ENCODE measurements at places on chromosomes 2 and 18.
A peak's percentile ranks its signal among the peaks of the same experiment; 100 is the strongest.

DNA sequence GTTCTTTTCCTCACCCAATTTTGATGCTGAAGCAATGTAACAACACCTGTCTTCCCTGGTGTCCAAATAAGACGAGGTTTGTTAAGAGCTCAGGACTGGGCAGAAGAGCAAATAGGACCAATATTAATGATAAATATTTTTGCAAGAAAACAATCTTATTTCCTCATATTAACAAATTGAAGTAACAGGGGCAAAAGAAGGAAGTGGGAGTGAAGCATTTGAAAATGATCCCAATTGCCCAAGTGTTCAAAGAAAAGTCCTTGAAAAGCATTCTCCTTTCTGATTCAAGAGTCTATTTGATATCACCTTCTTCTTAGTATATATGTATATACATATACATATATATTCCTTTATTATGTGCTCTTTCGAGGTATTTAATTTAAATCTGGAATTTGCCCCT lies 418.8 kb downstream of the ARHGAP15 start:
- no peak for DNase-seq

- DNase-seq, result no peak
Observed at GRCh38 chr2:149731079-149731478, 143.5 kb upstream of the MMADHC start.

- no peak for DNase-seq
Observed at GRCh38 chr18:78722929-78723710, 256.5 kb upstream of the SALL3 start.

DNA sequence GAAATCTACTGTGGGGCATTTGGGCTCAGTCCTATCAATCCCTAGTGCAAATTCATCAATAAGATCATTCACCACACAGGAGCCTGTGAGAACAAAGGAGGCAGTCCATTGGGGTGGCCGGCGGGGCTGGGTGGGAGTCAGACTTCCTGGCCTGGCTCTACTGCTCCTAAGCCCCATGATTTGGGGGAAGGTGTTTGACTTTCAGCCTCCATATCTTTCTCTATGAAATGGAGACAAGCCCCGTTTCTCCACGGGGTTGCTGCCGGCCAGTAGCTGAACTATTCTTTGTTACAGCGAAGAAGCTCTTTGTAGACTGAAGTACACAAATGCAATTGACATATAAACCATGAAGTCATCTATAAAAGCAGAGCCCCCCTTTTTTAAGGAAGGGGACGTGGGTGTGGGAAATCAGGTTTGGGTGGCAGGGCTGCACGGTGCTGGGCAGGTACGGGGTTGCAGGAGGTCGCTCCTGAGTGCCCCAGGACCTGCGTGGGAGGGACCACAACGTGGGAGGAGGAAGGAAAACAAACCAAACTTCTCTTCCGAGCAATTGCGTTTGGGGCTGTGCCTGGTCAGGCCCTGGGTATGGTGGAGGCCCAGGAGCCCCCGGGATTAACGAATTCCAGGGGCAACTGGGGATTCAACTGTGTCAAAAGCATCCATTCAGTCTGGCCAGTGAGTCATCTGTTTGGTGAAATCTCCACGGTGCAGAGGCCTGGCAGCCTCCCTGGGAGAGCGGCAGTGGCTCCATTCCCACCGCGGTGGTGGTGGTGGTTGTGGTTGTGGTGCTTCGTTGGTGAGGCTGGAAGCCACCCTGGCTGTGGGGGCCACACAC lies 18.2 kb downstream of the FBLN7 start:
- peak; percentile 24 for DNase-seq

DNA sequence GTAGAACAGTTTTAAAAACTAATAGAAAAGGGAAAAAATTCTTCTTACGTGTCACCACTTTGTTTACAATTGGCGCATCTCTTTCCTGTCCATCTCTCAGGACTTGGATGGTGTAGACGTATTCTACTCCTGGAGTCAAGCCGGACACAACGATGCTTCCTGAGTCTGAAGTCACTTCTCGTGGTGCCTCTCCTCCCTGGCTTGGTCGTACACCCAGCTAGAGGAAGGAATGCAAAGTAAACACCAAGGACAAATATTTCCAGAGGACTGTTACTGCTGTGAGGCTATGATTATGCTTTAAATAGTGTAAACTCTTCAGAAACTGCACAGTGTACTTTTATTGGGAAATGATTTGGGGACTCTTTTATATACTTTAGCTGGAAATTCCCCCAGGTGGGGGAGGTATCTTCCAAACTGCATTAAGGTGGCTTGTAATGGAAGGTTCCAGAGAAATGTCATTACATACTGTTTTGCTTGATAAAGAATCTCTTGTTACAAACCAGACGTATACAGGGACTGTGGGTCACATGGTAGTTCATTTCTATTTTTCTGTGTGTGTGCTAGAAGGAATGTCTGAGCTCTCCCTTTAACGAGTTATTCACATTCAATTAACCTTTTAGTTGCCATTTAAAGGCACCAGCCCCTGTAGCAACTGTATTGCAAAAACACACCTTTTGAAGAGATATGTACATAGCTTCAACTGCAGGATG lies 38.1 kb downstream of the FN1 start:
- DNase-seq, result no peak

DNA sequence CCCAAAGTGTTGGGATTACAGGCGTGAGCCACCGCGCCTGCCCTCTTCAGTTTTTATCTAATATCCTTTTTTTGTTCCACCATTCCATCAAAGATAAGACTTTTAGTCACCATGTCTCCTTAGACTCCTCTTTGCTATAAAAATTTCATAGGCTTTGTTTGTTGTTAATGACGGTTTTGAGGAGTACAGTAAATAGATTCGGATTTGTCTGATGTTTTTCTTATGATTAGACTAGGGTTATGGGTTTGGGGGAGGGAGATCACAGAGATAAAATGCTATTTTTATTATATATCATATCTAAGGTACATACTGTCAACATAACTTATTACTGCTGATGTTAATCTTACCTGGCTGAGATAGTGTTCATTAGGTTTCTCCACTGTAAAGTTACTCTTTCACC lies 6.2 kb downstream of the IL36B start:
- DNase-seq, result no peak

DNA sequence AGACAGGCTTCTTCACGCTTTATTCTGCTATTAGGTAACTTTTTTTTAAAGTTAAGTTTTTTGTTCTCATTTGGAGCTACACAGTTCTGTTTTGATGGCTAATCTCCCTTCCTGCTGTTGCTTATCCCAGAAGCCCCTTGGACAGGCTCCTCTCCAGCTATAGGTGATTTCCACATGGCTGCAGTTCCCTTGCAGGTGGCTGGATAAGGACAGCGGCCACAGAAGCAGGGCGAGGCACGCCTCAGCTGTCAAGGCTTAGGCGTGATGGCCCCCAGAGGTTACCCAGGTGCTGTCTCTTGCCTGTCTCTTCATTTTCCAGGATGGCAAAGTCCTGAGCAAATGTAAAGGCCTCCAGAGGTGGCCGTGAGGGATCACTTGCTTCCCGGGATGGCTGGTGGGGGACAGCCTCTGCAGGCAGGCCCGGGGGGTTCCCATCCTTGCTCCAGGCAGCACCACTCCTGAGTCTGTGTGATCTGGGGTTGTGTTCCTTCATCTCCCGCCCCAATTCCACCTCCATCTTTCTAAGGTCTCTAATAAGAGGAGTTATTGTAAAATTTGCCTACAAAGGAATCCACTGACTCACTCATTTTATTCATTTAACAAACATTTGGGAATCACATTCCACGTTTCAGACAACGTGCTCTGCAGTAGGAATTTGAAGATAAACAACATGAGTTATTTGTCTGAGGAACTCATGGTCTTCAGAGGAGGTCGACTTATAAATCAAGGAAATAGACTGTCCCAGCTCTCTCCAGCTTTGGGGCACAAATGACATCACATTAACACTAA lies 53.4 kb downstream of the NAPG start:
- DNase-seq, result no peak

GRCh38 chr2:133985563-133985962 lies 268.3 kb upstream of the MGAT5 start:
- no peak for DNase-seq

DNA sequence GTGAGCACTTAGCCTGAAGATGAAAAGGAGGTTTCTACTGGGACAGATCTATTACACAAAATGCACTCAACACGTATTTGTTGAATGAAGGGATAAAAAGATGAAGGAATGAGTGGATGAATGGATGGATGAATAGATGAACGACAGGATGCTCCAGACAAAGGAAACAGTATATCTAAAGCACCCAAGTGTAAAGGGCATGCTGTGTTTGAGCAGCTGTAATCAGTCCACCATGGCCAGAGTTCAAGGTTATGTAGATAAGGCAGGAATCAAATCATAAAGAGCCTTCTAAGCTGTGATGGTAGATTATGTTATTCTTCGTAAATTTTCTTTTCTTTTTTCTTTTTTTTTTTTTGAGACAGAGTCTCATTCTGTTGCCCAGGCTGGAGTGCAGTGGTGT lies 213.8 kb upstream of the FBXO11 start:
- no peak for DNase-seq

- DNase-seq, result no peak
Observed at GRCh38 chr18:53756610-53756972, 467.9 kb downstream of the MBD2 start.

- DNase-seq, result no peak
Observed at GRCh38 chr2:26581266-26581990, 59.7 kb downstream of the CIB4 start.

GRCh38 chr2:165281387-165281786 lies 42.2 kb downstream of the SCN2A start:
- DNase-seq, result no peak

GRCh38 chr2:61620244-61621159 lies 82.3 kb upstream of the XPO1 start:
- DNase-seq, result no peak

DNA sequence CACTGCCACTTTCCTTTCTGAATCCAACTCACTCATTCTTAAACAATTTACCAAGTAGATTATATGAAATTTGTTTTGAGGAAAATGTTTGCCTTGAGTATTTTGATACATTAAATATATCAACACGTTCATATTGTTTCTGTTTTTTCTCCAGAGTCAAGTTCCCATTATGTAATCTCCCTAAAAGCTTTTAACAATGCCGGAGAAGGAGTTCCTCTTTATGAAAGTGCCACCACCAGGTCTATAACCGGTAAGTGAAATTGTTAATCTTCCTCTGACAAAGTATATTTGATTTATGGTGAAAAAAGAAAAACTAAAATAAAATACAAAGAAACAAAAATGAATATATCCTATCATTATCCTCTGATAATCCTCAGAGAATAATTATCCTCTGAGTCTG lies 838.6 kb downstream of the MBD2 start:
- DNase-seq, result no peak

DNA sequence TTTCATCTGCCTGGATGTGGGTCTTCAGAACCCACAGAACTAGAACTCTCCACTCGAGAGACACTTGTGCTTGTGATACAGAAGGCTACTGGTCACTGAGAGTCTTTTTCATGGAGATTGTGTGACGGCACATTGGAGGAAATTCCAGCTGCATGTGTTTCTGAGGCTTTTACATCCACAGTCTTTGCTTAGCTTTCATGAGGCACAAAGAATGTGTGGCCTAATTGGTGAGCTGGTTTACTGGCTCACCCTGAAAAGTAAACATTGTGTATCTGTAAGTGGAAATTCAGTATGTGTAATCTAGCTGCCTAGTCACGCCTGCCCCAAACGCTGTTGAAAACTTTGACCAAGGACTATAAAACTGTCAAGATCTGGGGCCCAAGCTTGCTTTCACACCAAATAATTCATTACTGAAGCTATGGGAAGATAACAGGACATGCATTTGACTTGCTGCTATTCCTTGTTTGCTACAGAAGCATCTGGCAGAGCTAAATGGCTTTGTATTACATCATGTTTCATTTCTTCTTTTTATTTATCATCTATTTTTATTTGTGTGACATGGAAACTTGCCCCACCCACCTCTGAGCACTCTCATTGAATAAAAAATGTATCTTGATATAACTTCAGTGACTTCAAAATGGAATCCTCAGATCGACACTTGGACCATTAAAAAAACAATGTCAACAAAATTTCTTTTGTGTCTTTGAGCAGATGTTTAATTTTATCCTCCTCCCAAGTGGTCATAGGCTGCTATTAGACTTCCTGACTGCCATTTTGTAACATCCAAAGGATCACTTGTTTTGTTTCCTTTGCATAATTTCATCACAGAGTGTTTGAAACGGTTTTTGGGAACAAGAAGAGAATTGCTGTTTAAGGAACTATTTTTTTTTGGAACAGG lies 80.2 kb downstream of the EFEMP1 start:
- DNase-seq, result no peak

DNA sequence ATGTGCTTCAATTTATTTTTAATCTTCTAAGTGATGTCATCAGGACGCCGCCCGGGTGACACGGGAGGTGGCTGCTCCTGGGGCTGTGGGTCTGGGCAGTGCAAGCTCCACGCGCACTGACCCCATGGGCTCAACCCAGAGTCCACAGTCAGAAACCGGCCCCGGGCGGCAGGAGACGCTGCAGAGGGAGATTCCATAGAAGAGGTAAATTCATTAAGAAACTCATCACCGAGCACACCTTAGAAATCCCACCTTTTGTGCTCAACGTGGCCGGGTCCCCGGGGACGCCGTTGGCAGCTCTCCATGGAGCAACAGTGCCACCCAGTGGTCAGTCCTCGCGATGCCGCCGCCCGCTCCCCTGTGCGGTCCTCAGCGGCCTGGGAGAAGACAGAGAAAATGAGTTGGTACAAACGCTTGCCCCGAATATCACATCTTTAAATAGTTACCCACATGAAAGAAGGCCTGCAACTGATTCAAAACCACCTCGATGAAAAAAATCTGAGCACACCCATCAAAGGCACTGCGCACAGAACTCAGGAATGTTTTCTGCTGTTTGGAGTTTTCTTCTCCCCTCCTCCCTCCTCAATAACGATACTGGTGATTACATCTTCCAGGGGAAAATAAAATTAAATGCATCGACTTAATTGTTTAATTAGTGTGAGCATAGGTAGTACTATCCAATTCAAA lies 92.6 kb downstream of the CMPK2 start:
- peak; percentile 44 for DNase-seq

DNA sequence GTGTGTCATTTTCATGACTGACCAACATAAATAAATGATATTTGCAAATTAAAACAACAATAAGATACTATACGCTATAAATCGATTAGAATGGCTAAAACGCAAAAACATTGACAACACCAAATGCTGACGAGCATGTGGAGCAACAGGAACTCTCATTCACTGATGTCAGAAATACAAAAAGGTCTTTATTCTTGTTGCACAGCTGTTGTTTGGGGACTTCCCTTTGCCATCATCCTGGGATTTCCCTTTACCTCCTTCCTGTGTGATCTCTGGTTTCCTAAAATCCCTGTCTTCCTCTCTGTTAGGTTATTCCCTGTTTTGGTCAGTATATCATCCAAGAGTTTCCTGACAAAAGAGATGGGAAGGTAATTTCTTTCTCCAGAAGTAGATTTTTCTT lies 66.0 kb downstream of the NOL10 start:
- no peak for DNase-seq

GRCh38 chr2:101518578-101519492 lies 43.9 kb upstream of the RFX8 start:
- no peak for DNase-seq

Data from CD4-positive, alpha-beta T cell treated with Interleukin-15 for 1 hour (primary cell).